Smooth muscle cell of the umbilical artery (primary cell): ENCODE measurements at places on chromosomes 6 and 20. TPM values are rescaled to one million over a fixed set of nuclear protein-coding genes. Genes with fewer than 3 reads are reported as not detected.

KCNS1 gene
- total RNA-seq, result 0.59 and 1.9 TPM in 2 replicates

GTSF1L gene
- total RNA-seq, result not detected in 2 replicates

GRIK2 gene
- total RNA-seq, result 9.6 and 10.4 TPM in 2 replicates

TAGAP gene
- total RNA-seq, result not detected in 2 replicates

ARFRP1 gene
- total RNA-seq, result 35.3 and 43.2 TPM in 2 replicates

PRKN gene
- total RNA-seq, result 0.30 and 0.92 TPM in 2 replicates

TRIM10 gene
- total RNA-seq, result not detected in 2 replicates

SLC22A7 gene
- total RNA-seq, result not detected in 2 replicates

ANKRD66 gene
- total RNA-seq, result not detected in 2 replicates
